ENCODE measurements at places on chromosomes 4 and X.
A peak's percentile ranks its signal among the peaks of the same experiment; 100 is the strongest.

DNA sequence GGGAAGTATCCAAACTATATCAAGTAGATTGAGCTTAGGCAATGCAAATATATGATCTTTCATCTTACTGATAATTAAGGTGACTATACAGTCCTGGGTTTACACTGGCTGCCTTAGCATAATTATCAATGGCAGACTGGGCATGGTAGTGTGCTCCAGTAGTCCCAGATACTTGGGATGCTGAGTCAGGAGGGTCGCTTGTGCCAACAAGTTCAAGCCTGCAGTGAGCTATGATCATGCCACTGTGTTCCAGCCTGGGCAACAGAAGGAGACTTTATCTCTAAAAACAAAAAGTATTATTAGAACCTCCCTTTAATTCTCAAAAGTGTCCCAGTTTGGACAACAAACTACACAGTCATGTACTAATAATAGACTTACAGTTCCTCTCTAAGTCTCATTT, 99.4 kb upstream of the RASGEF1B start:
- DNase-seq, result no peak

- no peak for DNase-seq
These were observed 27.2 kb downstream of the TACR3 start for GRCh38 chr4:103692615-103693014.

DNA sequence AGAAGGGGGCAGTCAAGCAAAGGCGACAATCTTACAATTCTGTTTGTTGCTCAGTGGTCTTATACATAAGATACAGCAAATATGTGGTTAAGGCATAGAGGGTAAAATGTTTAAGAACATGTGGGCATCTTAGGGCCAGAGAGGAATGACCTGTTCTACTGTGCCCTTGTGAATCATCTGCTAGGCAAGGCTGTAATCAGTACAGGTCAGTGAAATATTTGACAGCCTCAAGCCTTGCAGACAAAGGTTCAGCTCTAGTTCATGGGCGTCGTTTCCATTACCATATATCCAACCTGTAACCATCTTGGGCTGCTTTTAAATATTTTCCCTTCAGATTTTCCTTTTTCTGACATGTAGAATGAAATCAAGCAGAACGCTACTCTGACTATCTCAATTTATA, 37.3 kb downstream of the AGA start:
- no peak for DNase-seq

- DNase-seq, result no peak
These were observed 54.4 kb downstream of the IRF2 start for GRCh38 chr4:184419976-184420375.

DNA sequence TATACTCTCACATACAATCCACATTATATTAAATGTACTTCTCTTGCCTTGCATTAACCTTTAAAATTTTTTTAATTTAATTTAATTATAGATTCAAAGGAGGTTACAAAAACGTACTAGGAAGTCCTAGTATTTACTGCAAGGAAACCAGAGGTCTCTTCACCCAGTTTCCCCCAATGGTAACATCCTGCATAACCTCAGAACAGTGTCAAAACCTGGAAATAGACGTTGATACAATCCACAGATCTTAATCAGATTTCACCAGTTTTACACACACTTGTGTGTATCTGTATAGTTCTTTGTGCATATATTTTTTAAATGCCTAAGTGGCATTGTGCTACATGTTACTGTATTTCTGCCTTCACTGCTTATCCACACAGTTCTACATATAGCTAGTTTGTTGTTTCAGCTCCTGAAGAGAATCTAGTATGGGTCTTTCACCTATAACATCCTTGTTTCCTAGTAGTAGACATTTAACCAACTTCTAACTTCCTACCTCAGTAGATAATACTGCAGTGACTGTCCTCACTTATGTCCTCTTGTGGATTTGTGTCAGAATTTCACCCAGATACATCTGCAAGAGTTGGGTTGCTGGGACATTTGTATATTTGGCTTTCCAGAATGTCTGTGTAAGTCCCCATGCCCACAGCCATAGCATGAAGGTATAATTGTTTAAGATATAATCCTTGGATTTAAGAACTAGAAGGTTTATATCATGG, 103.2 kb downstream of the NFKB1 start:
- no peak for DNase-seq

GRCh38 chr4:137414802-137415201, 117.5 kb downstream of the PCDH18 start:
- no peak for DNase-seq

DNA sequence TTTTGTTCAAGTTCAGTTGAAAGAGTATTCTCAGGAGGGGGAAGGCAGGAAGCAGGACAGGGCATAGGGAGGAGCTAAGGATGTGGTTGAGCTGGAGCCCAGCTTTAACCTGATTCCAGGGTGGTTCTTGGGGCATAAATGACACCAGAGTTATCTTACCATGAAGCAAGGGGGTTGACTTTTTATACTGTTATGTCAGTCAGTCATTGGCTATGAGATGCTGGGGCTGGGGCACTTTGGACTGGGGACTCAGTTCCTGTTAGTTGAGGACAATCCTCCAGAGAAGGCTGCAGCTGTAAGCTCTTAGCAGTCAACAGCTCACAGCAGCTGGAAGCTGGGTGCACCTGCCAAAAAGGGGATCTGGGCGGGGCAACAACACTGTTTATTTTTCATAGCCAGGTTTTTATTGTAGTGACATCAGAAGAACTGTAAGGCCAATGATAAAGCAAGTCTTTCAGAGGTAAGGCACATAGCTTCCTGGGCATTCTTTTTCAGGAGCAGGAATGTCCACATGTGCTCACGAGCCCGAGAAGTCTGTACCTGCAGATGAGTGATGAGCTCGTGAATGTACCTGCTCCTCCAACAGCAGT, 78.5 kb downstream of the MID1IP1 start:
- DNase-seq, result no peak

- DNase-seq, result no peak
These were observed 2.2 kb downstream of the NHS start for GRCh38 chrX:17377091-17377717.

DNA sequence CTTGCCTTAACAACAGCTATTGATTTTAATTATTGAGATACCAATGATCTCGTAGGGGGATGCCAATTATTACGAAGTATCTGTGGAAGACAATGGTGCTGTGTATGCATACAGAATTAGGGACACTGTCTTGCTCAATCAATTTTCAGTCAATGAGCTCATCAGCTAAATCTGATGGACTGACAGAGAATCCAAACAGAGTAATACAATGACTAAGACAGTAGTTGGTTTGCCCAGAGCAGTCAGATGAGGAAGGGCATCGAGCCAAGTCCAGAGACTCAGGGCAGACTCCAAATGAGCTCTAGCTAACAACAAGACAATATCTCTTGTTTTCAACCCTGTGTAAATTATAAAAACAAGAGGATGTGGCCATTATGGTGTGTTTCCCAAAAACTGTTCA, 14.7 kb upstream of the GSX2 start:
- DNase-seq, result no peak

DNA sequence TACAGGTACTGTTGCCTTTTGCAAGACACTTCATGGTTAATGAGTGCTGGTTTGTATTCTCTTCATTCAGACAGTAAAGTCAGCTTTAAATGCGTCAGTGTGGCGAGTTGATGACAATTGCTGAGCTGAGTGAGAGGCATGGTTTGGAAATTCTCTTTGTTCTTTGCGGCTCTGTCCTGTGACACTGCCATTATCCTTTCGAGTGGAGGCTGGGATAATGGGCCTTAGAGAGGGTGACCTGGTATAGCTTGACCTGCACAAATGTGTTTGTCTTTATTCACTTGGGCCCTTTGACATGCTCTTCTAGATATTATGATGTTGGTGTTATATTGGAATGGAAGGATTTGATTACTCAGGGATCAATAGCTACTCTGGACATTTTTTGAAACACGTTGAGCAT, 208.5 kb upstream of the FAT1 start:
- DNase-seq, result no peak

GRCh38 chrX:23828881-23829280, 45.9 kb downstream of the SAT1 start:
- DNase-seq, result no peak

DNA sequence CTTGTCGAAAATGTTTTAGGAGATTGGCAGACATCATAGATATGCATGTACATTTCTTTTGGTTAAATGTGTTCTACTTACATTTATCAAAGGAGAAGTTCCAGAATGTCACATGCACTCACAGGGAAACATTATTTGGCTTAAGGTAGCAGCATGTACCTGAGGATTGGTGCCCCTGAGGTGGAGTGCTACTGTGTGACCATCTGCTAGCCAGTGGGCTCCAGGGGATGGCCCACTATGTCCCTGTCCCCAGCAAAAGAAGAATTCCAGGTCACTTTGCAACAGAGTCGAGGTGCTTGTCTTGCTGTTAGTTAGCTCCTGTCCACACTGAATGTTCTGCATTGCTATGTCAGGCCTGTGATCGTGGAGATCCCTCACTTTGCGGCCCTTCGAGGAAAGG, 283.2 kb downstream of the ANK2 start:
- DNase-seq, result no peak

DNA sequence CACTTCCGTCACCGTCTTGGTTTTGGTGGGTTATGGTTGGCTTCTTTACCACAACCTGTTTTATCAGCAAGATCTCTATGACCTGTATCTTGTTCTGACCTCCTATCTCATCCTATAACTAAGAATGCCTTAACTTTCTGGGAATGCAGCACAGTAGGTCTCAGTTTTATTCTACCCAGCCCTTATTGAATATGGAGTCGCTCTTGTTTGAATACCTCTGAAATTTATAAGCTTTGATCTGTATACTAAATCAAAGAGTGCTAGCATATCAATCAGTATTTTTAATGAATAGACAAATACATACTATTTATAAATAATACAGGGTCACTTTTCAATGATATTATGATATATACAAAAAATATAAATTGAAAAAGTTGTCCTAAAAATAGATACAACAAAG, 690.0 kb downstream of the TRAM1L1 start:
- no peak for DNase-seq

DNA sequence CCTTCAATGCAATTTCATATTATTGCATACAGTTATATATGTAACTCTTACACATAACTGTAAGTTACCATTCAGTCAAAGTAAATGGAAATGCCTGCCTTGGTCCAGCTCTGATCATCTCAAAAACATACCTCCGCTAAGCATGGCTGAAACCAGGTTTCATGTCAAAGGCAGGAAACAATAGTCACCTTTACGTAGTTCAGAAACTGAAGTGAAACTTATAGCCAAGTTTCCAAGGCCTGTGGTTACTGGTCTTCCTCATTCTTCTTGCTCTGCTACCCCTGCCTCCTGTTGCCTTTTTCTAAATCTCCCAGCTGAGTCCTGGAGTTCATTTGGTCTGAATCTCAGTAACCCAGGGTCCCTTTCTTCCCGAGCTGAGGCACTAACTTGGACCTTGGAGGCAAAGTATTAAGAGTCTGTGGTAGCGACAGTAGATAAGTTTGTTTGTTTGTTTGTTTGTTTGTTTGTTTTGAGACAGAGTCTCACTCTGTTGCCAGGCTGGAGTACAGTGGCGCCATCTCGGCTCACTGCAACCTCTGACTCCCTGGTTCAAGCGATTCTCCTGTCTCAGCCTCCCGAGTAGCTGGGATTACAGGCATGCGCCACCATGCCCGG, 30.8 kb downstream of the DAPP1 start:
- no peak for DNase-seq

GRCh38 chr4:76545226-76545884, 110.3 kb downstream of the SHROOM3 start:
- DNase-seq, result no peak

DNA sequence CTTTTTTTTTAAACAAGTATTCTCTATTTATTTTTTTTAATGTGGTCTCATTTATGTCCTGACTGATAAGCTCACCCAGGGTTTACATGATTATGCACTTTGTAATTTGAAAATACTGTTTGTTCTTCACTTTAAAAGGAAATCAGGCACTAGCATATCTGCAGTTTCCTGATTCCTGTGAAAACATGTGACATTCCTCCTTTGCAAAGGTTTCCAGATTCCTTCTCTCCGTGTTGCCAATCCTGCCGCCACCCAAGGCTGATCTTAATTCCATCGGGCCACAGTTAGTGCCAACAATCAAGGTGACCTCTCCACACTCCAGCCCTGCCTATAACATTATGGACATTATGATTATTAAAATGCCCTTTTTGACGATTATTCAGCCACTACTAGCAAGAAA, 225.4 kb downstream of the PCDH7 start:
- no peak for DNase-seq

DNA sequence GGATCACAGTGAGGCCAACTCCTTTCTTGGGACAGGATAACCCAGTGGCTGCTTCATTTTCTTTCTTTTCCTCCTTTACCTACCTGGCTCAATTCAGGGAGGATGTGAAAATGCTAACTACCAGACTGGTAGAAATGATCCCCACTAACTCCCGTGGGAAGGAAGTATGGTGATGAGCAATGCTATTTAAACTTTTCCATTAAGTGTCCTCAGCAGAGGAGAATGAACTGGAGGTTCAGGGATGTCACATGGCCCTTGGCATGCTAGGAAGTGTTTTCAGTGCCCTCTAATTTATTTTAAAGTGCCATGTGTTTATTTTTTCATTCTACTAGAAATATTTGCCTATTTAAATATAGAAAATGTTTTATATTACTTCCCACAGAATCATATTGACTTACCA, 363.9 kb downstream of the PPP3CA start:
- DNase-seq, result no peak

DNA sequence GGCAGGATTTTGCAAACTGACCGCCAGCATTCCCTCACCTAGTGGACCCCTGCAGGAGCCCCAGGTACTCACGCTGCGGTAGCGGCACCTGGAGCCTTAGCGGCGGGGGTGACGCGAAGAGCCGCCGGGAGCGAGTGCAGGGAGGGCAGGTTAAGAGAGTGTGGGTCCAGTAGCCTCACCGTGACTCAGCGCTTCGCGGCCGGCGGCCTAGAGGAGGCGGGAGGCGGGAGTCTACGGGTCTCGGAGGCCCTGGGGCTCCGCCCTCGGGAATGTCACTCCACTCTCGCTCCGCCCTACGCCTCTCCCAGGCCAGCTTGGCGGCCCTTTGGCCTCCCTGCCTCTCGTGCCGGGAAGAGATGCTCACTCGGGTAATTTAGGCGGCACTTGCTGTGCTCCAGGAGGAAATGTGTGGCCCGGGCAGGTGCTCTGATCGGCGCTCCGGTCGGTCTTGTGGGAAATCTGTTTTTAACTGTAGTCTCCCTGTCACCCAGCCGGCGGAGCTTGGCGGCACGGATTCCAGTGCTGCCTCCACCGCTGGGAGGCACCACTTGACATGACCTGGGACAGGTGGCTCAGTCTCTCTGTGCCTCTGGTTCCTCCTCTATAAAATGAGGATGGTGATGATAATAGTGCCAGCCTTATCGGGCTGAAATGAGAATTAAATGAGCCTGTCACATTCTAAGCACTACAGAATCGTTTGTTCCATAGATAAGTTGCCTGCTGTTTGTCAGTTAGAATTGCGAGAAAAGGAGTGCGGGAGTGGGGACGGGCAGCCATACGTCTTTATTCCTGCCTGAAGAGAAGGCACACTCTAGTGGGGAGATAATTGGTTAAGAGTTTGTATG, at the start of gene PIR:
PIR (minus strand) TSS at position 216 of the 845 bp plus-strand sequence. CDS start 2,076 bp downstream, outside the sequence.
- peak; percentile 29 for DNase-seq

- no peak for DNase-seq
These were observed 19.3 kb upstream of the ZNF81 start for GRCh38 chrX:47817421-47817820.

GRCh38 chr4:166128403-166128802, 255.4 kb downstream of the TLL1 start:
- DNase-seq, result no peak

- DNase-seq, result no peak
These were observed 2412.8 kb downstream of the ARAP2 start for GRCh38 chr4:33831442-33832066.

- no peak for DNase-seq
These were observed 1337.3 kb downstream of the PCDH18 start for GRCh38 chr4:136194962-136195361.
